ENCODE measurements at places on chromosomes 6 and 20.
A peak's percentile ranks its signal among the peaks of the same experiment; 100 is the strongest.

- no peak for DNase-seq
Measured at GRCh38 chr6:34138191-34138590, 7.7 kb downstream of the GRM4 start.

- DNase-seq, result no peak
Measured at GRCh38 chr6:56984361-56984760, 29.5 kb downstream of the BEND6 start.

DNA sequence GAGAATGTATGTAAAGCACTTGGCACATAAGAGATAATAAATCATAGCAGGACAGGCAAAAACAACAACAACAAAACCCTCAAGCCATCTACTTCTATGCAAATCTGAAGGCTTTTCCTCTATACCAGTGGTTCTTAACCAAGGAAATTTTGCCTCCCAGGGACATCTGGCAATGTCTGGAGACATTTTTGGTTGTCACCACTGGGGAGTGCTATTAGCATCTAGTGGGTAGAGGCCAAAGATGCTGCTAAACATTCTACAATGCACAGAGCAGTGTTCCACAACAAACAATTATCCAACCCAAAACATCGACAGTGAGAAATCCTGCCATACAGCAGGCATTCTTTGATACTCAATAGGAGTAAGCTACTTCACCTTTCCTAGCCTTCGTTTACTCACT is 28.2 kb downstream of the NDRG3 start:
- DNase-seq, result no peak

GRCh38 chr6:40504274-40504673 is 82.9 kb downstream of the LRFN2 start:
- no peak for DNase-seq

GRCh38 chr6:119312875-119313338 is 36.7 kb downstream of the MAN1A1 start:
- no peak for DNase-seq

DNA sequence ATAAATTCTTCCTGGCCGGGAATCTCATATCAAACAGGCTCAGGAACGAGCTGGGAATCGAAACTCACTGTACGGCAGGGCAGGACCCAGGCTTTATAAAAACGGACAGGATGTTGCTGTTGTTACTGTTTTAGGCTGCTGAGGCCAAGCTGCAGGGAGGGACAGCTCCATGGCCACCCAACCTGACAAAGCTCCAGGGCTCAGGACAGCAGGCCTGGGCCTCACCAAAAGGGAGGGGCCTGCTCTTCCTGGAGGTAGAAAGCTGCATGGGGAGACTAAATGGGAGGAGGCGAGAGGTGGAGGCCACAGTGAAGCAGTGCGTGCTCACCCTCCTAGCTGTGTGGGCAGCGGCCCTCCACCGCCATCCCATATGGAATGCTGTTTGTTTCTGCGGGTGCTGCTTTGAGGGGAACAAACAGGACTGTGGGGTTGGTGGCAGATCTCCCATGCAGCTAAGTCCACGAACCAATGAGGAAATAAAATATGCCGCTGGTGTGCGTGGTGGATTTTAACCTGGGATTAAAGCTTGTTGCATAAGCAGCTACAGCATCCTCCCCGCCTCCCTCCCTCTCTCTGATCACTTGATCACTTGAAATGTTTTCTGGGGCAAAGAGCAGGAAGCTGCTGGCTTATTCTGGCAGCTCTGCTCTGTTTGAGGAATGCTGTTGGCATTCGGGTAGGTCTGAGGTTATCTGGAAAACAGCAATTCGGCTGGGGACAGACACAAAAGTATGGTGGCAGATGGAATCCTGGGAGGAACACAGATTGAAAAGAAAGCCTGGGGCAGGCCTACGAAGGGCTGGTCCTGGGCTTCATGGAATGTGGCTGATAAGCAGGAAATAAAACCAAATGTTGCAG is 2.4 kb upstream of the ZMYND8 start:
- DNase-seq, result peak; percentile 100

DNA sequence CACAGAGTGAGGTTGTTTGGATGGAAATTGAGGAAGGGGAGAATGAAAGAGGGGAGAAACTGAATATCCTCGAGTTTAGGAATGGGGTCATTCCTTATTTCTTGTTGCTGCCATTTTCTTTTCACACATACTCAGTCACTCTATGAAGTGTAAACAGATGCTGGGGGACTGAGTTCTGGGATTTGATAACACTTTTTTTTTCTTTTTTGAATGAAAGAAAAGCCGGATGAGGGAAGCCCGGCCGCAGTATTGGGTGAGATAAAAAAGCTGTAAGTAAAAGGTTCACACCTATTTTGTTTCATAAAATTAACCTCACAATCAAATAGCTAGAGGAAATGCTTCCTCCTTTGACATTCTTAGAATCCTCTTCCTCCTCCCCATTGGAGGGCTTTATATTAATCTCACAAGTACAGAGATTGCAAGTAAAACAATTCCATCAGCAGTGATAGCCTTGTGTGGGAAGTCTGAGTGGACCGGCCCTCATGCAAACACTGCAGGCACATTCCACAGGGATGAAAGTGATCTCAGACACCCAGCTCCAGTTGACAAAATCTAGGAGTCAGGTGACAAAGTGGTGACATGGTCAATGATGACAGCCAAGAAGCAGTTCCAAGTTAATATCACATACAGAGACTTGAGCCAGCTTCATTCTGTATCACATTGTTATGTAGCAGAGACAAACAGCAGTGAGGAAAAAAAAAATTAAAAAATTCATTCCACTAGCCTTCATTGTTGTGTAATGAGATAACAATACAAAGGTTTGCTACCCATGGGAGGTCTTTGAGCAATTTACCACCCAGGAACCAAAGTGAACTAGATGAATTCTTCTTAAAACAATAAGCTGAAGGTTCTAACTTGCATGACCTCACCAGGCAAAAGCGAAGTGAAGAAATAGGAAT is 391.1 kb upstream of the HSF2 start:
- DNase-seq, result no peak

- no peak for DNase-seq
Measured at GRCh38 chr20:11965602-11966001, 47.9 kb downstream of the BTBD3 start.

DNA sequence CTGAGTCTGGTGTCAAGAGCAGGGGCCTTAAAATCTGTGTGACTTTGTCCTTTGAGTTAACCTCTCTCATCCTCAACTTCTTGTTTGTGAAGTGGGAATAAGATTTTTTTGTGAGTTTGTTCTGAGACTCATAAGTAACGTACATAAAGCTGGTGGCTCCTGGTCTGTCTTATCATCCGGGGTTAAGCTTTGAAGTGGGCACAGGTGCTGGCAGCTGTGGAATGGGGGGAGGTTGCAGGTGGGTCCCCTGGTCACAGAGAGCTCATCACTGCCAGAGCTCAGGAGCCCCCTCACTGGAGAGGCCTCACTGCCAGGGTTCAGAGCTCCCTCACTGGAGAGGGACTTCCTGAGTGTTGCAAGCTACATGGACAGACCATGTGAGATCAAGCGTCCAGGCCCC is 174.1 kb downstream of the NRN1 start:
- DNase-seq, result no peak

- DNase-seq, result no peak
Measured at GRCh38 chr20:32072168-32072750, 20.2 kb downstream of the HCK start.

DNA sequence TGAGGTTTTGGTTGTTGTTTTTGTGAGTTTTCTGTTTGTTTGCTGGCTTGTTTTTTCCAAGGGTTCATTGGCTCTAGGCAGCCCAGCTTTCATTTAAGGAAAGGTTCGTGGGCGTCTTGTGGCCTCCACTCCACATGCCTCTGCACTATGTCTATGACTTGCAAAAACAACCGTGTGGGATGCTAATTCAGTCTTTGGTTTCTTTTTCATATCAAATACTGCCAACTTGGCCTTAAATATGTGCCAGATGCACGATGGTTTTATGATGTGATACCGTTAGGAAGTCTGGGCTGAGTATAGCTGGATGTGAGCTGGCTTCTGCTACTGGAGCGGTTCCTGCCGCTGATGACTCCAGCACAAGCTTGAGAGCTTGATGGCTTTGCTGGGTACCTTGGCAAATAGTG is 96.3 kb downstream of the BMP2 start:
- no peak for DNase-seq

All from Caki2 (cell line).